Upper lobe of right lung (tissue), 1 donor: ENCODE measurements at places on chromosomes 7 and 10. TPM values are rescaled to one million over a fixed set of nuclear protein-coding genes. Genes with fewer than 3 reads are reported as not detected.

The ATE1 gene
- 26.6 TPM for total RNA-seq

The SLC18A3 gene
- not detected for total RNA-seq

GRCh38 chr10:5607594-5607993, 58.8 kb downstream of the ASB13 start:
- no peak for DNase-seq

- DNase-seq = no peak
Measured at GRCh38 chr7:116290740-116291139, 80.4 kb downstream of the TES start.

DNA sequence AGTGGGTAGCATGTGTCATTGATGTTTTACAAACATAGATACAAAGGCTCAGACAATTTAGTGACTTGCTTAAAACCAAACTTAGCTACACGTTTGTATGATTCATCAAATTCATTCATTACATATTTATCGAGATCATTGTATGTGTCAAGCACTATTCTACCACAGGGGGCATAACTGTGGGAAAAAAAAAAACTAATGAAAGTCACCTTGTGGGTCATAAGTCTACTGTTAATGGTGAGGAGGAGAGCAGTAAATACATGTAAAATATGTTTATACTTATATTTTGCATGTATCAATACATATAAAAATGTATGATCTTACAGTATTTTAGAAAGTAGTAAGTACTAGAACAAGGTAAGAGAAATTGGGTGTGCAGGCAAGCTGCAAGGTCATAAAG, 933.8 kb downstream of the IPMK start:
- no peak for DNase-seq

DNA sequence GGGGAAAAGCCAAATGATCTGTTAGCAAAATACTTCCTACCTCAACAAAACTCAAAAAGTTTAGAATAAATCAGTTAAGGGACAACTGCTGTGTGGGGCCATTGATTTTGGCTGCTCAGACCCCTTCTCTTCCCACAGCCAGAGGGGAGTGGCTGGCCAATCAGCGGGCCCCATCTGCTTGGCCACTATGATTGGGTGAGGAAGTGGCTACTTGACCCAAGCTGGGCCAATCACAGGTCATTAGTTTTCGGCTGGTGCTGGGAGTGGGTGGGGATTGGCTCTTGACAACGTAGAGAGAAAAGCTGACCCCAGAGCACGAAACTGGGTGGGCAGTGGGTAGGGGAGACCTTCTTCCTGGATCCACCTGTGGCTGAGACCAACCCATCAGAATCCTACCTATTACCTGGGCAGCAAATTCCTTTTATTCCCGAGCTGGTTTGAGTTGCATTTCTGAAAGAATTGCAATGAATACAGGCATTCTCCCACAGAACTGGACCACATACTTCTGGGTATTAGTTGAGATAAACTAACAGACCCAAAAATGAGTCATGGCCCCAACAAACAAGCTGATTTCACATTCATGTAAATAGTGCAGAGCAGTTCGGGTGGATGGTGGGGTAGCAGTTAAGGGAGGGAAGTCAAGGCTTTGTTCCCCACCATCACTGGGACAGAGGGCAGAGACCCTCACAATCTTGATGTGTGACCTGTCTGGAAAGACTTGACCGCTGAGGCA, 35.6 kb upstream of the HMX3 start:
- DNase-seq = no peak
